ENCODE measurements at places on chromosomes 11 and 22.

GRCh38 chr11:5625281-5625680 is 480 bp downstream of the TRIM34 start:
- DNase-seq: no peak

DNA sequence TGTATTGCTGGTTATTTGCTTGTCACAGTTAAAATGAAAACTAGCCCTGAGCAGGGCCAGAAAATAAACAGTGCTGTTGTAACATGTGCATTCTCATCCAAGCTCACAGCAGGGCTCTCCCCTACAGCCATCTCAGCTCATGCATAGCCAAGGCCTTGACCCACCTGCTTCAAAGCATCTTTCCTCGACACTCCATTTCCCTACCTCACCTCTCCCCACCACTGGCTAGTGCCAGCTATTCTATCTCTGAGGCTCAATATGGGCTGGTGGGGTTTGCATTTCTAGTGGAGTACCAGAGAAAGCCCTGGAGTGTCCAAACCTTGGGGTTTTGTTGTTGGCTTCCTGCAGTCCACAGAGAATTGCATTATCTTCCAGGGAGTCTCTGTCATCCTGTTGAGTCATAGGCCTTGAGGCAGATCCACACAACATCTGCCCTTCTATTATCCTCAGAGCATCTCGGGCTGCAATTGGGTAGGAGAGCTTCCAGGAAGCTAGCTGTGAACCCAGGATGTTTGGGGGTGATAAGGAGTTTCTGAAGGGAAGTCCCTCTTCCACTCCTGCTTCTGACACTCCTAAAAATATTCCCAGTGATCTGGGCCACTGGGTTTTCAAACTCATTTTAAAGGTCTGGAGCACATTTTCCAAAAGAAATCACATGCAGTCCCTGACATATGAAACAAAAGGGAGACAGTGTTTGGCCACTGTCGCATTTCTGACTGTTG is 36.1 kb upstream of the AMOTL1 start:
- DNase-seq: no peak

- no peak for DNase-seq
Measured at GRCh38 chr11:86160541-86161149, 83.9 kb upstream of the EED start.

DNA sequence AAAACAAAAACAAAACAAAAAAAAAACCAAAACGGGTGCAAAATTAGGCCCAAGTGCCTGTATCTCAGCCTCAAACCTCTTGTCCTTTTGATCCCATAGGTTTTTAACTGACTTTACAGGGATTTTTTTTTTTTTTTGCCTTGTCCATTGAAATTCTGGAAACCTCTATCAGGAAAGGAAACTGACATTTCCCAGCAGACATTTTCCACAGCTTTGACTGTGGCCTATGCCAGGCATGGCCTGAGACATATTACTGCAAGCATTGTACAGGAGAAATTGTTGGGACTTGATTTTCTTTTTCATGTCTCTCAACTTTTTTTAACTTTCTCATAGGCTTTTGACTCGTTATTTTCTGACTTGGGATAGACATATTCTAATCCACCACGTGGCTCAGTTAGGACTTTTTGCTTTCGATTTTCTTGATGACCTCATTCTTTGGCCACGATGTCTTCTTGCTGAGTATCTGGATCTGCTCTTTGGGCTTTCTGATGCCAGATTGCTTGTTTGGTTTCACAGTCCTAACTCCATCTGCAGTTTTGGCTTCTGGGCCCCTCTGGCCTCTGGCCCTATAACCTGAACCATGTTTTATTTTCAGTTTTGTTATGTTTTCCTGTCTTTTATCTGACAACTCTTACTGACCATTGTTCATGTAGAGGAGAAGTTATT is 336.1 kb upstream of the C11orf87 start:
- no peak for DNase-seq

DNA sequence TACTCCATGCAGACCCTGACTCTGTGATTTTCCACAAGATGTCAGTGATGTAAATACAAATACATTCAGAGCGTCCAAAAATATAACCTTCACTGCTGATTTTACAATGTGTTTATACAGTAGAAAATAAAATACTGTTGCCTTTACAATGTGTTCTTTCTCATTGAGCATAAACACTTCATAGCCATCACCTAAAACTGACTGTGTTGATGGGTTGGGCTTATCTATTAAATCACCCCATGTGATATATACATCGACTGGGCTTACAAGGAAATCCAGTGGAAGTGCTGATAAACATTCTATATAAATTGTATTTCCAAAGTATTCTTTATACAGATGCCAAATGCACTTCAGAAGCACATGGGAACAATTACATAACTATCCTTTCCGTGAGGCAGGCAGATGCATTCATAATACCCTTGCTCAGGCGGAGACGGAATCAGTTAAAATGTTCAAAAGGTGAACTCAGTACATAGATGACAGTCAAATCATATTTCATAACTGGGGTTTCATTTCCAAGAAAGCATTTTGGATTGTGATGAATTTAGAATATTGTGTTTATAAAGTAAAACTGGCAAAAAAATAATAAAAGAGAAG is 27.7 kb downstream of the DDI1 start:
- no peak for DNase-seq

GRCh38 chr22:43017525-43018460 is 2.8 kb upstream of the PACSIN2 start:
- no peak for DNase-seq

DNA sequence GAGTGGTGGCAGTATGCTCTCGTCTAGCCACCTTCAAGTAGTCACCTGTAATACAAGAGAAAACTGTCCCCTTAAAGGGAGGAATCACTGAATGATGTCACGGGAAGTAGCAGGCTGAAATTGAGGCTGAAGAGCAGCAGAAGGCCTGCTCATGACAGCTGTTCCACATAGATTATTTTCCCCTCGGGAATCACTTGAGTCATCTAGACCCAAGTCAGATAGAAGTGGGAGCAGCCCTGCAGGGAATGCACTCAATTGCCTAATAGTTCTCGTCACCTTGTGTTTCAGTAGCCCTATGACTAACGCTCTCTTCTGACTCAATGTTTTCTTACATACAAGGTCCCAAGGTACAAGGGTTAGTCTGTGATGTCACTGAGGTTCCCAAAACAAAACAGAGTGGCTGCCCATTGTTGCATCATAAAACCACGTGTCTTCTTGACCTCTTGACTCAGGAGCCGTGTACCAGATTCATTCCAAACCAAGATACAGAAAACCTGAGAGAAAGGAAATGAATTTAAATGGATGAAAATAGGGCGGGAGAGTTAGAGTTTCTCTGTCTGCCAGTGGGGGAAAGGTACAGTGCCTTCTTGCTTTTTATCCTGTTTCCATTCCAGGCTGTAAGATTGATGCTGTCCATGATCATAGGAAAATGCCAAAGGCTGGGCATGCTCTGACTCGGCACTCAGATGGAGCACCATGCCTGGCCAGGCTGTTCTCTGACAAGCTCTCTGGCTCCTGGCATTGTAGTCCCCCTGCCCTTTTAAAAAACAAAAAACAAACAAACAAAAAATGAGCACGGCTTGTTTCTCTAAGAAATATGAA is 21.6 kb upstream of the C11orf96 start:
- peak; percentile 97 for DNase-seq

Measured in Panc1 (cell line).